NCI-H2081 (cell line): ENCODE measurements at places on chromosomes 12 and 14.
A peak's percentile ranks its signal among the peaks of the same experiment; 100 is the strongest.

DNA sequence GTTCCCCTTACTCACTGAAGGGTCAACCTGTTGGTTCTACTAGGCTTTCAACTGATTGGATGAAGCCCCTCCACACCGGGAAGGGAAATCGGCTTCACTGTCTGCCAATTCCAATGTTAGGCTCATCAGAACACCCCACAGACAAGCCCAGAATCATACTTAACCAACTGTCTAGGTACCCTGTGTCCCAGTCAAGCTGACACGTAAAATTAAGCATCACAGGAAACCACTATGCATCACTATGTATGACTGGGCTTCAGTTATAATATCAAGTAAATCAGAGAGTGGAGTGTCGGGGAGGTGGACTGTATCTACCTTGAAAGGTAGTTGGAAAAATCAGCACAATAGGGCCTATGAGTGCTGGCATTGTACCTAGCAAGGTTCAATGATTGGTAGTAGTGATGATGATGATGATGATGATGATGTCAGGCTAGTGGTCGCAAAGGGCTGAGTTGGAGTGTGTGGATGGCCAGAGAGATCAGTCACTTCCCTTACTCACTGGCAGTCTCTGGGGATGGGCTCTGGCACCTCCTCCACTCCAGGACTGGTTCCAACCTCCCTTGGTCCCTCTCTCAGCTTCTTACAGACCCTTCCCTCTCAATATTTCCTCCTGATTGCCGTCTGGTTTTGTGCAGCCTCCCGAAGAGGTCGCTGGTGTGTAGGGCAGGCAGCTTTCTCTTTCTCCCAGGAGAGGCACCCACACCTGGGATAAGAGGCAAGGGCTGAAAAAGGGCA, 3.3 kb upstream of the ATG101 start:
- no peak for DNase-seq

- no peak for DNase-seq
Observed at GRCh38 chr12:104352106-104352713, 48.7 kb downstream of the EID3 start.

DNA sequence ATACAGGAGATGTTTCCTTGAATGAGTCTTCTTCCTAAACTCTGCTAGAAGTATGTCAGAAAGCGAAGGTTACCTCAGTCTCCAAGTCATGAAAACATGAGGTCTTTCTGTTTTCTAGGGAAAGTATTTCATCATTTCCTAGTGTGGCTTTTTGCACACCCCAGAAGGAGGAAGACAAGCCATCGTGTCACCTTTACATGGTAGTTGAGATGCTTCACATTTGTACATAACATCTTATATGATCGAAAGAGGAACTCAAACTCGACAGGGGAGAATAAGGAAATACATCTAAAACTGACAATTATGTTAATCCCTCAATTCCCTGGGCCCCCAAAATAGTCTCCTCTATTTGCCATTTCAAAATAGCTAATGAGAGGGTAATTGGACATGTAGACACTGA, 214.1 kb upstream of the PLEKHG7 start:
- no peak for DNase-seq

GRCh38 chr12:27464220-27464554, 17.7 kb downstream of the SMCO2 start:
- no peak for DNase-seq

- DNase-seq = no peak
Observed at GRCh38 chr14:100649173-100649519, 61.9 kb upstream of the BEGAIN start.

GRCh38 chr12:4448943-4449850, 3.6 kb upstream of the FGF6 start:
- no peak for DNase-seq

- DNase-seq = no peak
Observed at GRCh38 chr12:19410211-19410610, 29.1 kb upstream of the AEBP2 start.

DNA sequence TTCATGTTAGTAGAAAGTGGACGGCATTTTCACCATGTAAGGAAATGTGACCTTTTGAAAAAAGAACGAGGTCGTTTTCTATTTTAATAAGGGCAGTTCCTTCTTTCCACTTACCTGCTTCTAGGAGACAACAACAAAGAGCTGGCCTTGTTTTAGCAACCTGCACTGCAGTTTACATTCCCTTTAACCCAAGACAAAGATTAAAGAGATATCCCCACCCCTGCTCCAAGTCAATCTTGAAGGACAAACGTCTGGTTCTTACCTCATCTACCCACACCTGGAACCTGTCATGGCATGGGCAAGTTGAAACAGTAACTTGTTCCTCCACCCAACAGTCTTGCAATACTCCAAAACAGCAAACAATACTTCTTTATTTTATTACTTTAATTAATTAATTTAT, 32.7 kb downstream of the ZCCHC8 start:
- DNase-seq = no peak

- DNase-seq = no peak
Observed at GRCh38 chr14:100894416-100894815, 9.1 kb downstream of the RTL1 start.

- DNase-seq = no peak
Observed at GRCh38 chr14:98244162-98244948, 1027.6 kb downstream of the BCL11B start.

DNA sequence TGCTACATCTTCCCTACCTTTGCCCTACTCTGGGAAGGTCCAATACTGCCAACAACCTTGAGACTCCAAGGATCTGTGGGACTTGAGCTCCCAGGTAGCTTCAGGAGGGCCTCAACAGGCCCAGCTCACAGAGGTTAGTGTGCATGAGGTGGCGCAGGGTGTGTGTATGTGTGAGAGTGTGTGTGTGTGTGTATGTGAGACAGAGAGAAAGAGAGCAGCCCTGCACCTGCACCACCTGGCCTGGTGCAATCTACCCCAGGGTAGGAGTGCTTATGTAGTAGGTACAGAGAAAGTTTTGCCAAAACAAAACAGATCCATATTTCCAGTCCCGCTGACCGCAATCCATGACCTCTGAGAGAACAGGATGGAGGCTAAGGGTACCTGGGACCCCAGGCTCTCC, 24.6 kb downstream of the TMEM229B start:
- no peak for DNase-seq

GRCh38 chr12:2613326-2614073, 181.3 kb upstream of the FKBP4 start:
- DNase-seq = no peak

- peak; percentile 69 for DNase-seq
Observed at GRCh38 chr12:81644503-81644902, 114.6 kb downstream of the PPFIA2 start.

- DNase-seq = peak; percentile 81
Observed at GRCh38 chr12:102879144-102879763, 37.8 kb downstream of the PAH start.

DNA sequence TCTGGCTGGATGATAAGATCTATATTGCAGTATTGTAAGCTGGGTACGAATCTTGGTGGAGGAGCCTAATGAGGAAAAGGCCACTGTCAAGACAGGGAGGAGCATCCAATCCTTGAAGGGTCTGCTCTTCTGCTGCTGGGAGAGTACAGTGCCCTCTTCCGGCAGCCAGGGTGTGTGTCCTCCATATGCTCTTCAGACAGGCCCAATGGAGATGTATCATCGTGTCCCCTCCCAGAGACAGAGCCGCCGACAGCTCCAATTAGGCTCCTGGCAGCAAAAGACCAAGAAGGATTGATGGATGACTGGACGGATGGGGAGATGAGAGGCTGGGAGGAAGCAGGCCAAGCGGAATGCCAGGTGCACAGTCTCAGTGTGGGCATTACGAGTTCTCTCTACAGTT, 51.6 kb upstream of the PIWIL1 start:
- DNase-seq = no peak

GRCh38 chr14:52464175-52464574, 88.1 kb downstream of the TXNDC16 start:
- DNase-seq = no peak

GRCh38 chr14:100866666-100867630, 36.6 kb downstream of the RTL1 start:
- no peak for DNase-seq

DNA sequence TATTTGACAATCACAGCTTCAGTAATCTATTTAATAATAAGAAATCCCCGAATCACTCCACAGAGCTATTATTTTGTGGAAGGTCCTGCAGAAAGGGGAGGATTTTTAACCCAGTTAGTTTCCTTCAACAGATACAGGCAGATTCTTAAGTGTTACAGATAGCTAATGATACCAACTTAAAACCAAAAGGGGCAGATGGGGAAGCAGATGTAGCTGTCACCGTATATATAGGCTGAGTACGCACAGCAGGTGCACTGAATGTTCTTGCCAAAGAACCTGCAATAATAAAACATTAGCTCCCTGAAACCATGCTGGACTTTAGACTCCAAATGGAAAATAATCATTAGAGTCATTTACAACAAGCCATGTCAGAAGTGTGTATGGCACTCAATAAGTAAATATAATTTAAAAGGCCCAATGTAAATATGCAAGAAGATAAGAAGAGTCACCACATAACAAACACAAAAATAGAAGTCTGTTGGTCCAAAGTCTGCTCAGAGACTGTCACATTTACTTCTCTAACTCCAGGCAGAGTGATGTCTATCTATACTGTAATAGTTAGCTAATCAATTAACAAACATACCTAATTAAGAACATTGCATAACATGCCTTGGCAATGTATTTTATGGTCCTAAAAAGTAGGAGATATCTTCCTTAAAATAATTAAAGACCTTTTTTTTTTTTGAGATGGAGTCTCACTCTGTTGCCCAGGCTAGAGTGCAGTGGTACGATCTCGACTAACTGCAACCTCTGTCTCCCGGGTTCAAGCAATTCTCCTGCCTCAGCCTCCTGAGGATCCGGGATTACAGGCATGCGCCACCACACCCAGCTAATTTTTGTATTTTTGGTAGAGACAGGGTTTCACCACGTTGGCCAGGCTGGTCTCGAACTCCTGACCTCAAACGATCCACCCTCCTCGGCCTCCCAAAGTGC, 78.8 kb downstream of the SEC23A start:
- peak; percentile 41 for DNase-seq

DNA sequence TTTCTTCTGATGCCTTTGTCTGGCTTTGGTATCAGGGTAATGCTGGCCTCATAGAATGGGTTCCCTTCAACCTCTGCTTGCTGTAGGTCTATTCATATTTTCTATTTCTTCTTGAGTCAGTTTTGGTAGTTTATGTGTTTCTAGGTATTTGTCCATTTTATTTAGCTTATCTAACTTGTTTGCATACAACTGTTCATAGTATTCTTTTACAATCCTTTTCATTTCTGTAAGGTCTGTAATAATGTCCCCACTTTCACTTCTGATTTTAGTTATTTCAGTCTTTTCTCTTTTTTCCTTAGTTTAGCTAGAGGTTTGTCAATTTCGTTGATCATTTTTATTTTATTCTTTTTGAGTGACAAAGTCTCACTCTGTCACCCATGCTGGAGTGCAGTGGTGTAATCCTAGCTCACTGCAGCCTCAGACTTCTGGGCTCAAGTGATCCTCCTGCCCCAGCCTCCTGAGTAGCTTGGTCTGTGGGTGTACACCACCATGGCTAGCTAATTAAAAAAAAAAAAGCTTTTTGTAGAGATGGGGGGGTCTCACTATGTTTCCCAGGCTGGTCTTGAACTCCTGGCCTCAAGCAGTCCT, 11.7 kb downstream of the TTLL5 start:
- DNase-seq = no peak

DNA sequence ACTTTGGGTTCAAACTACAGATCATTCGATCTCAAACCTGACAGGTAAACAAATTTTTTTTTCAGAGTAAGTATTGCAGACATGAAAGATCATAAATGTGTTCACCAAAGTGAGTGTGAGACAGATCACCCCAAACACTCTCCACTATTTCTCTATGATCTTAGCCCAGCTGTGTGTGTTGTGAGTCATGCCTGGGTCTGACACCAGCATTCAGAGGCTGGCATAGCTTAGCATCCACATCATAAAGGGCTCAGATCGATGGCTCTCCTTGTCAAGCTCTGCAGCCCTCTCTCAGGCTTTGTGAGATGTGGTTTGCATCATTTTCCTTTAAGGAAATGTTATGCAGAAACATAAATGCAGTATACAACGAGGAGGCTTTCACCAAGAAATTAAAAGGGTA, 164.9 kb downstream of the ETV6 start:
- DNase-seq = no peak

- DNase-seq = no peak
Observed at GRCh38 chr12:10453156-10453555, at the start of gene KLRC1. Gene KLRC1 (minus strand): TSS chr12:10453377. CDS start chr12:10451156, 2,221 bp downstream.

DNA sequence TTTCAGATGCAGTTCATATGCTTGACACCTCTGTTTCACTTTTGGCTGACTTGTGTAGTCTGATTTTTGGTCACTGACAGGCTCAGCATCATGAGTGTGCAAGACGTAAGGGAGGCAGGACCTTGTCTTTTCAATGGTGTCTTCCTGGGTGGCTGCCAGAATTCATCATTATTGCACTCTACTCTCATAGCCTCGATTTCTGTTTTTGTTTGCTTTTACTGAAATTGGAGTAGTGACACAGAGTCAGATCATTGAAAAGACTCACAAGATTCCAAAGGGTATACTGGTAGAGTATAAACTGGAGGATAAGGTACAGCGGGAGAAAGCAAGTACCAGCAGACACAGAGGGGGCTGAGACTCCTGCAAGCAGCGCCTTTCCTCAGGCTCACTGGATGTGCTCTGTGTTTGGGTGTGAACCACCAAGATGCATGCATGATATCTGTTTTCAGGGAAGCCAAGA, 126.3 kb upstream of the FGD4 start:
- no peak for DNase-seq
